HCT116 (cell line): ENCODE measurements at places on chromosomes 12 and 14. TPM values are rescaled to one million over a fixed set of nuclear protein-coding genes. Genes with fewer than 3 reads are reported as not detected.

DNA sequence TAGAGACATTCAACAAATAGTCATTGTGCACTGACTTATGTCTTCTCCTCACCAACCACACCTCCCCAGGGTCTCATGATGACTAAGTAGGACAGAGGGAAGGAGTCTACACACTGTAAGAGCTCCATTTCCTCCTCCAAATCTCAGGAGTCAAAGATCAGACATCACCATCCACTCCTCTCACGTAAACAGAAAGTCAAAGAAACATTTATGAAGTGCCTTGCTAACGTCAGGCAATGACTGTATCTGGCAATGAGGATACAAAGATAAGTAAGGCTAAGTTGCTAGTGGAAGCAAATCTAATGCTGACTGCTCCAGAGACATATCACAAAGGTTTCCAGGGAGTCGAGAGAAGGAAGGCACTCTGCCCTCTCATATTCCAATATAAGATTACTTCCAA, 88.9 kb downstream of the SLC2A13 start:
- DNase-seq = no peak

- no peak for DNase-seq
Measured at GRCh38 chr14:60642270-60643140, 6.8 kb downstream of the SIX1 start.

DNA sequence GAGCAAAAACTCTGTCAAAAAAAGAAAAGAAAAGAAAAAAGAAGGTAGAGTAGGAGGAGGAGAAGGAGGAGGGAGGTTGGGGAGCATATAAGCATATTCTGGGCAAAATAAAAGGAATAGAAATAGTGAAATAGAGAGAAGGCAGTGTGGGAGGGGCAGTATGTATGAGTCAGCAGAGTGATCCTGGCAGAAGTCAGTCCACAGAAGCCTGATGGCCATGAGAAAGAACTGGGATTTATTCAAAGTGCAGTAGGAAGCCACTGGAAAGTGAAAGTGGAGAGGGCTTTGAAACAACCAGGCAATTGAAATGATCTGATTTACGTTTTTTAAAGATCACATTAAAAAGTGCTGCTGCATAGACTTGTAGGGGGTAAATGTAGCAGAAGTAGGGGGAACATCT, 368.6 kb upstream of the USP15 start:
- DNase-seq = no peak

DNA sequence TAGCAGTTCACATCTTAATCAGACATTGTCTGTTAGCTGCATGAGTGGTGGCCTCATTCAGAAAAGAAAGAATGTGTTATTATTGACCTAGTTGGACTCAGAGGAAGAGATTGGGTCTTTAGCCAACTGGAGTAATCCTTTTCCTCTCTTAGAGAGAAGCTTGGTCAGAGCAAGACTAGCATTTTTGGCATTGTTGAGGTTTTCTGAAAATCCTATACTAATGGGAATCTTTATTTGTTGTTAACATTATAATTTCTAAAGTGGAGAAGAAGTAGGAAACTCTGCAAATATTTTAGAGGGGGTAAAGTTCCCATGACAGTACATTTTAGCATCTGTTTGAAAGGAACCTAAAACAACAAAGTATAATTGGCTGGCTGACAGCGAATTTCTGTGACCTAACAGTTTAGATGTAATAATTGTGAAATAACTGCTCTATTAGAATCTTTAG, 9.7 kb downstream of the TOX4 start:
- no peak for DNase-seq

GRCh38 chr12:11834104-11834812, 184.8 kb downstream of the ETV6 start:
- no peak for DNase-seq

SOAT2 gene
- 0.17 TPM for total RNA-seq

FANCM gene
- total RNA-seq = 10.9 TPM

DNM1L gene
- 69.7 TPM for total RNA-seq

- no peak for DNase-seq
Measured at GRCh38 chr12:76909290-76909689, 30.5 kb upstream of the CSRP2 start.

SYNE3 gene
- 3.6 TPM for total RNA-seq

OR6C2 gene
- not detected for total RNA-seq

DNA sequence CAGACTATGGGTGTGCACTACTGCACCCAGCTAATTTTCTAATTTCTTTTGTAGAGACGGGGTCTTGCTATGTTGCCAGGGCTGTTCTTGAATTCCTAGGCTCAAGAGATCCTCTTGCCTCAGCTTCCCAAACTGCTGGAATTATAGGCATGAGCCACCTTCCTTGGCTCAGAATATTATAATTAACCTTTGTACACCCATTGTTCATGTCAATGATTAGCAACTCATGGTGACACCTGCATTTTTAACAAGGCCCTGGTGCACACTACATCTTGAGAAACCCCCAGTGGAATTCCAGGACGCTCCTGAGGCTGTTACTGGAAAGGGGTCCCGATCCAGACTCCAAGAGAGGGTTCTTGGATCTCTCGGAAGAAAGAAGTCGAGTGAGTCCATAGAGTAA, 28.3 kb upstream of the CCDC63 start:
- DNase-seq = no peak

GRCh38 chr12:90207799-90208198, 499.2 kb upstream of the ATP2B1 start:
- no peak for DNase-seq

GRCh38 chr12:132239796-132240668, 89.4 kb downstream of the GALNT9 start:
- DNase-seq = no peak

RERGL gene
- not detected for total RNA-seq

GRCh38 chr12:7905071-7905470, 30.9 kb downstream of the SLC2A3 start:
- no peak for DNase-seq

DNA sequence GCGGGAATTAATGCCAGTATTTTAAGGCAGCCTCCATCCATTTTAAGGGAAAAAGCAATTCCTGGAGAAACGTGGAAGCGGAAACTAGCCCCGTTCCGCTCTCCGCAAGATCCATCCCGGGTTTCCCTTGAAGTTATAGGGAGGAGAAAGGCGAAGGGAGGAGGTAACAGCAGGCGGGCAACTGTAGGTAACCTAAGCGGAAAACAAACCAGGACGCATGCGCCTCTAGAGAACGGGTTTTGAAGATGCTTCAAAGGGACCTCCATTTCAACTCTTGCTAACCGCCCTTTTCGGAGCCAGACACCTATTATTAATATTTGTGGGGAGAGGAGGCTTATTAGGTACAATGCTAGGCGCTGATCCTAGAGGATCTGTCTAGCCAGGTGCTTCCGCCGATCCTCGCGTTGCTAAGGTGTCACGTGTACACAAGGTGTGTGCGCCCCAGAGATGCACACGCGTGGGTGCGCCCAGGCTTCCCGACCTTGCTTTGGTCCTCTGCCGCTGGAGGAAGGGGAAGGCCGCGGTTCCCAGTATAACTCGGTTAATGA, 6.2 kb downstream of the TBX5 start:
- peak; percentile 62 for DNase-seq

DNA sequence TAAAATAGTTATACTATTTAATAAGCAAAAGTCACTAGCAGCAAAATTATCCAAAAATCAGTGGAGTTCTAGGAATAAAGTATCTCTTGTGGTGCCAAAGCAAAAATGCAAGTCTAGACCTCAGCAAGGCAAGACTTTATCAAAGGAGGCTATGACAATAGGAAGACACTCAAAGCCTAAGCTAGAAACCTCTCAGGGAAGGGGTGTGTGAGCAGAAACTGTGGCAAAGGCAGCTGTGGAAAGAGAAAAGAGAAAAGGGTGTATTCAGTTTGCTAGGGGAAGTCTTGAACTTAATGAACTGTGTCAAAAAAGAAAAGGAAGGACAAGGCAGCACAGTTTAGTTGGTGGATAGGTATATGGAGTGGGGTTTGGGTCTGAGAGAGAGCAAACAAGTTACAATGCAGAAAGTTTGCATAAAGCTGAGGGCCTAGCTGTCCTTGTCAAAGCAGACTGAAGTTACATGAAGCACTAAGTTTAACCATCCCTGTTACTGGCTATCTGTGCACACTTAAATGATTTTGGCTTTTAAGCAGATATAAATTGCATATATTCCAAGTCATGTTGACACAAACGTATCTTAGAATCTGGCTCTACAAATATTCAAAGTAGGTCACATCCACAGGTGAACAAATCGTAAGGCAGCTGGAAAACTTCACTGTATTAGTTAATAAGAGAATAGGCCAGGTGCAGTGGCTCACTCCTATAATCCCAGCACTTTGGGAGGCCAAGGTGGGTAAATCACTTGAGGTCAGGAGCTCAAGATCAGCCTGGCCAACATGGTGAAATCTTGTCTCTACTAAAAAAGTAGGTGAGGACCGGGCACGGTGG, 31.0 kb upstream of the AMN1 start:
- no peak for DNase-seq

KLHL33 gene
- total RNA-seq = 0.05 TPM

GRCh38 chr14:32225378-32225920, 22.4 kb upstream of the RNU6-8 start:
- no peak for DNase-seq

- DNase-seq = no peak
Measured at GRCh38 chr14:53542732-53543131, 389.6 kb upstream of the DDHD1 start.

DNA sequence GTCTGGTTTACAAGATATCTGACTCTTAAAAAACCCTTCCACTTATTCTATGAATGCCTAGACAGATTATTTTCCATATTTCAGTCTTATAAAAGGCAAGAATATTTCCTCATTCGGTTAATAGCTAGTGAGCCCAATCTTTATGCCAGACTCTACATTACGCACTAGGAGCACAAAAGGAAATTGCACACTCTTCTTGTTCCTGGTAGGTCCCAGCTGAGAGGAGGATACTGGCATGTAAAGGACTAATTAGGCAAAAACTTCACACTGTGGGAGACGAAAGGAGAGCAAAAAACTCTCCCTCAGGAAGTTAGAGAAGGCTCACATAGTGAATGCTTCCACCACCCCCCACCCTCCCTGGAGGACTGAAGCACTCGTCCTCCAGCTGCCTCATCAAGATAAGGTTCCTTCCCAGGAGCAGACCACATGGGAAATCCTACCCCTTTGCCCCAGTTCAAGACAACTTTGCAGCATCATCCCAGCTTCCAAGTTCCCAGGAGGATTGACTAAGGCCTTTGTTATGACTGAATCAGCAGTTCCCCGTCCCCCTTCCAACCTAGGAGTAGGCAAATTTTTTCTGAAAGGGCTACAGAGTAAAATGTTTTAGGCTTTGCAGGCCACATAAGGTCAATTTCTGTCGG, 14.5 kb downstream of the CAPZA3 start:
- no peak for DNase-seq

SLC8A3 gene
- not detected for total RNA-seq

KRT6A gene
- total RNA-seq = 0.66 TPM

GRCh38 chr14:100294213-100294962, 11.9 kb downstream of the SLC25A29 start:
- no peak for DNase-seq

DNA sequence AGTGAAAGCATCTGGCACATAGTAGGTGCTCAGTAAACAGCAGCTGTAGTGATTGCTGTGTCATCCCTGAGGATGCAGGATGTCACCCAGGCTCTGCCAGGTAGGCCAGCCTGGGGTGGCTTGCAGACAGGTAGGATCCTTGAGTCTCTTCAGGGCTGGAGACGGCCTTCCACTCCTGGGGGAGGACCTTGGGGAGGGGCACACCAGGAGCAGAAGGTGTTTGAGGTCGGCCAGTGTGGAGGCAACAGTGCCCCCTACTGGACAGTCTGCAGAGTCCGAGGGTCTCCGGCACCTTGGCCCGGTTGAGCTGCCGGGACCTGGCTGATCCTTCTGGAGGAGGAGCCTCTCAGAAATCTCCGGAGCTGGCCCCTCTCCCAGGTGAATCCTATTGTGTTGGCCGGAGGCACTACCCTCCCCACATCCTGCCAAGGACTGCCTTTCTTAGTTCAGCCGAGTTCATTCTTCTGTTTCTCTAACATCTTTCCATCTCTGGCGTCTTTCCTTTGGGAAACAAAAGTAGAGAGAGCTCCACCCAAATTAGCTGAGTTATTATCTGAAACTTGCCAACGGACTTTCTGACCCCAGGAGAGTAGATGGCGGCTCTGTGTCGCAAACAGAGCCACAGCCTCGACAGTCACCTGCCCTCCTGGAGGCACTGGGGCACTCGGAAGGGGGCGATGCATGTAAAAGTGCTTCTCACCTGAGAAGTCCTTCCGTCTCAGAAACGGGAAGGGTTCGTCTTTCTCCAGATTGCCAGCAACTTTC, 41.8 kb upstream of the CLMN start:
- peak; percentile 24 for DNase-seq

BLTP3B gene
- total RNA-seq = 24.5 TPM

- no peak for DNase-seq
Measured at GRCh38 chr12:106046301-106046846, 92.4 kb downstream of the NUAK1 start.

- no peak for DNase-seq
Measured at GRCh38 chr12:8664228-8664913, 1.7 kb upstream of the MFAP5 start.

GRCh38 chr12:9786726-9787717, 26.3 kb upstream of the CD69 start:
- no peak for DNase-seq

- DNase-seq = no peak
Measured at GRCh38 chr12:84973026-84973425, 60.4 kb upstream of the SLC6A15 start.

DNA sequence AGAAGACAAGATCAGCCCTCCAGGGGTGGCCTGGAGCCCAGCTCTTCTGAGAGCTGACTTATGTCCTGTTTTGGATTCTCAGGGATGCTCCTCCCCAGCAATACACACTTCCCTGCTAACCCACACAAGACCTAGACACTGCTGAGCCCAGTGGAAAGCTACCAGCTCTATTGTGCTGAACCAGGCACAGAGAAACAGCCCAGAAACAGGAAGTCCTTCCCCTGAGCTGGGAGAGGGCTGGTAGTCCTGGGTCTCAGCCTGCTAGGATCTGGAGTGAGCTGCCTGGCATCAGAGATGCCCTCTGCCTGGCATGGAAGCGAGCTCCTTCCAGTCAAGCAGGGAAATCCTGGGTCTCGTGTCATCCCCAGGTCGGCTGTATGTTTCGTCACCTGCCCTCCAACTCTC, 1.2 kb upstream of the LAG3 start:
- DNase-seq = no peak

DNA sequence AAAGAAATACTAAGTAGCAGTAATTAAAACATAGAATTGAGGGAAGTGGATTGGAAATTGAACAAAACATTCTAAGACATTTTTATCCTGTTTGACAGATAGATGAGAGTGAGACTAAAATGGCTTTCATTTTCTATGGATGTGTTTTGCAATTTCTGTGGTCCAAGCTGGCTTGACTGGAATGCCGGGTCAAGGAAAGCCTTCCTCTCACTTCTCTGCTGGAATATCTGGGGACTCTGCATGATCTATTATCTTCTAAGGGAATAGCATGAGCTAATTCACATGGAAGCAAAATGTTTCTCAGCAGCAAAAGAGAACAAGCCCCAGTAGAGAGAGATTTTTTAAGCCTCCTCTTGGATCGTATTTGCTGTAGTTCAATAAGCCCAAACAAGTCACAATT, 407.9 kb upstream of the ATXN7L3B start:
- DNase-seq = no peak

DNA sequence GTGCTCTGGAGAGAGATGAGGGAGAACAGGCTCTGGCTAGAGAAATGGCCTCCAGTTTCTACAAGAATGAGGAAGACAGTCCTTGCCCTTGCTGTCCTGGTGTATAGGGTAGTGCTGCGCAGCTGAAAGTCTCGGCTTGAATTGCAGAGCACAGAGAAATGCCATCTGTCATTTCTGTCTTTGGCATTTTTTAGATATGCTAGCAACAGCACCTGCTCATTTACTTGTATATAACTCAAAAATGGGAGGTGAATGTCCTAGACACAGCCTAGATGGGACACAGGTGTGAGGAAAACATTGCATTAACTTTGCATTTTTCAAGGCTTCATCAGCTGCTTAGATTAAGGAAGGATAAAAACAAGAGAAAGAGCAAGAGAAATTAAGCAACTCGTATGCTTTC, 35.8 kb downstream of the GPR19 start:
- no peak for DNase-seq
